CD8-positive, alpha-beta memory T cell (primary cell): ENCODE measurements at places on chromosomes 1 and 21.

- DNase-seq: no peak
These were observed 13.3 kb downstream of the SMAP2 start for GRCh38 chr1:40386796-40387195.

DNA sequence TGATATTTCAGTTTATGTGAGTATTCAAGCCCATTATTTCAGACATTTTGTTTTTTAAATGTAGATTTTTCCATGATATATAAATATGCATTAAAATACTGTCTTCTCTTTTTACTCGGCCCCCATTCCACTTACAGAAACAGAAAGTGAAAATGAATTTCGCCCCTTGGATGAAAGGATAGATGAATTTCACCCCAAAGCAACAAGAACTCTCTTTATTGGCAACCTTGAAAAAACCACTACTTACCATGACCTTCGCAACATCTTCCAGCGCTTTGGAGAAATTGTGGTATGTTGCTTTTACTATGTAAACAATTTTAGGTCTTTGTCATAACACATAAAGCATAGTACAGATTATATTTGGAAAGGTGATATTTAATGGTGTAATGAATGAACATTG is 59.9 kb downstream of the ZBTB17 start:
- peak; percentile 31 for DNase-seq

- DNase-seq: no peak
These were observed 286.6 kb upstream of the ZP4 start for GRCh38 chr1:238177351-238177750.

- DNase-seq: no peak
These were observed 6.2 kb downstream of the CCDC17 start for GRCh38 chr1:45617618-45618017.

DNA sequence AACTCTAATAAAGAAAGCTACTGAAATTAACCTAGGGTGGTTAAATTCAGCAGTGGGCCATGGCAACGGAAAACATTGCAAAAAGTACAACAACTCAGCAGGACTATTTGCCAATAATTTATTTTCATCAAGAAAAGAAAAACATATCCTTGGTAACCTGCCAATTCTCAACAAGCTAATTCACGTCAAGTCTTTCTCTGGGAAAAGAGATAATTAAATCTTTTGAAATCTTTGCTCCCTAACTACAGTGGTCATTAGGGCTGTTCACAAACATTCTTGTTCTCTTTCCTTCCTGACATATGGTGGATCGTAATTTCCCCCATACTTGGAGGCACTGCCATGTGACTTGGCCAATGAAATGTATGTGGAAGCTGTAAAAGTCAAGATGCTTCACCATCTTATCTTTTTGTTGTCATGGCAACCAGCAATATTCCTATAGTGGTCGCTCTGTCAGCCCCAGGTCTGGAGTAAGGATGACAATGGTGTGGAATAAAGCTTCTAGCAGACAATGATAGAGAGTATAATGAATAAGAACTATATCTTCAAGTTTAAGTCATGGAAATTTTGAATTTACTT is 29.6 kb upstream of the ZNF326 start:
- DNase-seq: no peak

DNA sequence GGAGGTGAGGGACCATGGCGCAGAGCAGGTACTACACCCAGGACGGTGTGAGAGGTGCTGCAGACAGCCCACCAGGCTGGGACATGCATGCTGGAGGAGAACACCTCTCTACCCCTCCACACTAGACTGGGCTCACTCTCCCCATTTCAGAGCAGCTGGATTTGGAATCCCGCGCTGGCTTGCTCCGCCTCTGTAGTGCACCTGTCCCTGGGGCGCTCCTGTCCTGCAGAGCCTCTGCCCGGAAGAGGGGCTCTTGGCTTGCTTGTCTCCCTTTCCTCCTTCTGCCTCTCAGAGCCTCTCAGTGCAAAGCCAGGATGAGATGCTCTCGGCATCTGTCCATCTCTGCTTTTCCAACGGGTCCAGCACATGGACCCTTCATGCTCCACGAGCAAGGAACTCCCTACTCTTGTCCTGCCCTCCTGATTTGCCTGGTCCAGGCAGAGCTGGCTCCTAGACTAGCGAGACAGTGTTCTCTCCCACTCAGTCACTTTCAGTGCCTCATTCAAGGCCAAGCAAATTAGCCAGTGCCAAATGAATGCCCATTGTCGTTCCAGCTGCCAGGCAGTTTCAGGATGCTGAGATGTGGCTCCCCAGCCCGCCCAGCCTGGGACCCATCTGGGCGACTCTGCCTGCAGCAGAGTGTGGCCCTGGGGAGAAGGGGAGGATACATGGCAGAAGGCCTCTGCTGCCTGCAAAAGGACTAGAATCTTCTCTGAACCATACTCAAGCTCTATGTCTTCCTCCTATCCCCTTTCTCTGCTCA is 33.7 kb downstream of the CDCA8 start:
- DNase-seq: no peak

GRCh38 chr1:160163615-160164014 is 12.2 kb downstream of the ATP1A4 start:
- DNase-seq: no peak

GRCh38 chr1:241343956-241344355 is 13.0 kb downstream of the RGS7 start:
- no peak for DNase-seq

- DNase-seq: no peak
These were observed 511.7 kb downstream of the USP25 start for GRCh38 chr21:16241479-16241963.

DNA sequence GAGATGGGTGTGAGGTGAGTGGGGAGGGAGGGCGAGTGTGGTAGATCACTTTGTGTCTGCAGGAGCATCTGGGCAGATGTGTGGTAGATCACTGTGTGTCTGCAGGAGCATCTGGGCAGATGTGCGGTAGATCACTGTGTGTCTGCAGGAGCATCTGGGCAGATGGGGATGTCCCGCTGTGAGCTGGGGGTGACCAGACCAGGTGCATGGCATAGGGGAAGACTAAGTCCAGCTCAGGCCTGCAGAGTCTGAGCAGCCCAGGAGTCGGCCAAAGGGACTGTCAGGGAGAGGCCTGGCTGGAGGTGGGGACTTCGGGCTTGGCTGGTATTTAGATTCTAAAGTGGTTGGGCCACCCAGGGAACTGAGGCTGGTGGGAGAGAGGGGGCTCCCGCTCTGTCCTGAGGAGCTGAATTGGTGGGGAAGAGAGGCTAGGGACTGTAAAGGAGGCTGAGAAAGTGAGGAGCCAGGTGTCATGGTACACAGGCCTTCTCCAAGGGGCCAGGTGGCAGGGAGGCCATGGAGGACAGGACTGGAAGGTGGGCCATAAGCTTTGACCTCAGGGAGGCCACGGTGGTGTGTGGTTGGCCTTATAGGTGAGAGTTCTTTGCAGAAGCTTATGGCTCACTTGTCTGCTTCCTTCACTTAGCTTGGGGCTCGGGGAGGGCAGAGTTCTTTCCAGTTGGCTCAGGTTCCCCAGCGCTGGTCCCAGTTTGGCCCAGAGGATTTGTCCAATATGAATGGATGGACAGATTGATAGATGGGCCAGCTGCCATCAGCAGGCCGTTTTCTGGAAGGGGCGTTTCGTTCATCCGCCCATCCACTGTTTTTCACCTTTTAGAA is 15.6 kb downstream of the ZNF362 start:
- no peak for DNase-seq

GRCh38 chr1:9629445-9630201 is 21.9 kb upstream of the PIK3CD start:
- peak; percentile 59 for DNase-seq

- DNase-seq: no peak
These were observed 719.4 kb upstream of the PTBP2 start for GRCh38 chr1:96002201-96002600.

- DNase-seq: no peak
These were observed 193.6 kb downstream of the RPS6KC1 start for GRCh38 chr1:213244664-213245091.

- no peak for DNase-seq
These were observed 35.3 kb downstream of the CHD5 start for GRCh38 chr1:6144647-6145395.

DNA sequence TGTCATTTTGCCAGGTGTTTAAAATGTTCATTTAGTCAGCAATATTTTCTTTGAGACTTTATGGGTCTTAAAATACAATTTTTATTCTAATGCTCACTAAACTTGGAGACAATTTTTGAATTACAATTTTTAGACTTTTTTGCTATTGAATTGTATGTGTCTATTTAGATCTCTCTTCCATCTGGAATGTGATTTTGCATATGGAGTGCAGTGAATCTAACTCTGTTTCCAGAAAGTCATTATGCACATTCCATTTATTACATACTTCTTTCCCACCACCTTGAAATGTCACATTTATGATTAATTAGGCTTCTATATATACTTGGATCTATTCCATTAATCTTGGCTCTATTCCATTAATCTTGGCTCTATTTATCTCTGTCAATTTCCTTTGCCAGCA is 5.6 kb upstream of the TSPEAR start:
- DNase-seq: no peak

DNA sequence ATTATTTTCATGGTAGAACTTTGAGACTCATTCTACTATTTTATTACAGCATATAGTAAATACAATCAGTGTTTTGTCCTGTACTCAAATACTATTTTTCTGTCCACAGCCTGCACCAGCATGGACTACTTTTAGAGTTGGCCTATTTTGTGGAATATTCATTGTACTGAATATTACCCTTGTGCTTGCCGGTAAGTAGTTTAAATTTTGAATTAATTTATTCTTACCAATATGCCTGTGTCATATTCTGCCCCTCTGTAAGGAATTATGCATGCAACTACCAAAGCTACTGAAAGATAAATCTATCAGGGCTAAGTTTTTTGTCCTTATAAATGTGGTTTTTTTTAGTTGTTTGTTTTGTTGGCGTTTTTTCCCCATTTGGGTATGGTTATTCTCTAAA is 101.4 kb upstream of the KIAA1614 start:
- no peak for DNase-seq

GRCh38 chr1:156298852-156299357 is at the start of gene VHLL:
TSS of gene VHLL (minus strand) at chr1:156299307. CDS start at chr1:156299189, 118 bp downstream.
- DNase-seq: no peak

DNA sequence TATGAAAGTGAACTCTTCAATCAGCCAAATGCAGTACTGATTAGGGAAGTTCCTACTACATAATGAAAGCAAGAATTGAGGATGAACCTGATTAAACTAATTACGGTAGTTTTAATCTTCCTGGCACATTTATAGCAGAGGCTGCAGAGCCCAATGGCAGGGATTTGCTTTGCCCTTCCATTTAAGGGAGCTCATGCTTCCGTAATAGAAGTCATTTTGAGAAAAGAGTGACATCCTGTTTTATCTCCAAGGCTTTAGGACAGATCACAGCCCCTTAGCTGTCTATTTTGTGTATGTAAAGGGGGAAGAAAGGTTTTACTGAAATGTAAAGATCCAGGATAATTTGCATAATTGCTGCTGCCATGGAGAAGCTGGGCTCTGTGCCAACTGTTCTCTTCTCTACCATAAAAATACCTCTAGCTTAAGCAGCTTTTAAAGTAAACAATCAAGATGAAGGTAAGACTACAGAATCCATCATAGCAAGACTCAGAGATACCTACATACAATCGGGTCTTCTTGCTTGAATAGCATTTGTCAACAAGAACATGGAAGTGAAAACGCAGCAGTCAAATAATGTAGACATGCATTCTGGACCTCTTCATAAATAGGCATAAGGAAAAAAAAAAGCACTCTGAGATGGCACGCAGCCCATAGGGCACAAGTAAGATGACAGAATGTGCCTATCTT is 62.5 kb downstream of the ASH1L start:
- no peak for DNase-seq

DNA sequence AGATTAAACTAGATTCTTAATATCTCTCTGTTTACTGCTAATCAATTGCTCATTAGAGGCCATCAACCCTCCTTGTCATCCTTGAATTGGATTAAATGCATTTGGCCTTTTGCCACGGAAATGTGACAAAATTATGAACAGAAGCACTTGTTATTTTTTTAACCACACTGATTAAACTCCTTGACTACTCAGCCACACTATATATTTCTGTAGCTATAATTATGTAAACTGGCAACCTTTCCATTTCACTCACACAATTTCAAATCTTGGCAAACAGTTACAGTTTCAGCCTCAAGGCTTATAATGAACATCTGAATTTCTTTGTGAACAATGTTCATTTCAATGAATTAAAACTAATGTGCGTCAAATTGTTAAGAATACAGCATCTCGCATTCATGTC is 10.1 kb downstream of the ADAMTS5 start:
- DNase-seq: no peak

- no peak for DNase-seq
These were observed 4.0 kb downstream of the HAO2 start for GRCh38 chr1:119372503-119373086.

DNA sequence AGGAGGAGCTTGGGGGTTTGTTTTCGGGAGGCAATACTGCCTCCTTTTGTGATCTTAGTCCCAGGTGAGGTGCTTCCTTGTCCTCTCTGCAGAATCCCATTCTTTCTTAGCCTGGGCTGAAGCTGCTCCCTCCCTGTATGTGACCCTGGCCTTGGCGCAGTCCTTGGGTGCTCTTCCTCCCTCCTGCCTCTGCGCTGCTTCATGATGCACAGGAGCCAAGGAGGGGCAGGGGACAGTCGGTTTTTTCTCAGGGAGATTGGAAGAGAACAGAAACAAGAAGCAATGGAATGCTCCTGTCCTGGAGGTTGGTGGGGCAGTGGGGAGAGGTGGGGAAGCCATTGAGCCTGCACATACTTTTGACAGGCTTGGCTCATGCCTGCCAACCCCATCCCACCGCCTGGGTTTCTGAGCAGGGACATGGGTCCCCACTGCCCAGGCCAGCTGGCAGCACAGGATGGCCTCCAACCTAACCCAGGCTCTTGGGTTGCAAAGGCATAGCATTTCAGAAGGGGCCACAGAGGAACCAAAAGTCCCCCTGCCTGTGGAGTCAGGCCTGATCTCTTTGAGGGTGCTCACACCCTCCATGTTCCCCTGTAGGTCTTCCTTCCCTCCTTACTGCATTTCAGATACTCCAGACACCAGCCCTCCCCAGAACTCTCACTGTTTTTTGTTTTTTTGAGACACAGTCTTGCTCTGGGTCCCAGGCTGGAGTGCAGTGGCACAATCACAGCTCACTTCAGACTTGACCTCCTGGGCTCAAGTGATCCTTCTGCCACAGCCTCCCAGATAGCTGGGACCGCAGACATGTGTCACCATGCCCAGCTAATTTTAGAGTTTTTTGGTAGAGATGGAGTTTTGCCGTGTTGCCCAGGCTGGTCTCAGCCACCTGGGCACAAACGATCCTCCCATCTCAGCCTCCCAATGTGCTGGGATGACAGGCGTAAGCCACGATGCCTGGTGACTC is 16.1 kb downstream of the IL6R start:
- no peak for DNase-seq

- DNase-seq: no peak
These were observed 12.6 kb downstream of the DAB1 start for GRCh38 chr1:57411262-57411661.

- DNase-seq: no peak
These were observed 8.3 kb downstream of the ASAP3 start for GRCh38 chr1:23475641-23476040.

DNA sequence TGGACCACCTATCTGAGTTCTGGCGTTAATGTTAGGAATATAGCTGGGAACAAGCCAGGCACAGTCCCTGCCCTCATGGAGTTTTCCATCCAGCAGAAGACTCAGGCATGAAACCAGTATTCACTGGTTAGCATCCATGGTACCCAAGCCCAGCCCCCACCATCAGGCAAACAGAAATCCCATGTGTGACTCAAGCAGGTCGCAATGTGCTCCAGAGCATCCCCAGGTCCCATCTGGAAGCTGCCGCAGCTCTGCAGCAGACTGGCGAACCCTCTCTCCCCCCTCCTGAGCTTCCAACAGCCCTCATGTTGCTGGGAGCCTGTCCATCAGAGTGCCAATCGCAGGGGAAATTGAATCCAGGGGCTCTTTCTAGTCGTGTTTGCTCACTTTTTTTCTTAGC is 174.2 kb downstream of the RRAGC start:
- DNase-seq: no peak

- DNase-seq: no peak
These were observed 21.0 kb upstream of the IFFO2 start for GRCh38 chr1:18977428-18977827.
